ENCODE measurements at places on chromosomes 2 and 18.

- DNase-seq: no peak
These were observed 83.2 kb downstream of the CTIF start for GRCh38 chr18:48621815-48622555.

- DNase-seq: no peak
These were observed 83.6 kb upstream of the LCLAT1 start for GRCh38 chr2:30363406-30363805.

- peak; percentile 19 for DNase-seq
These were observed 106.8 kb upstream of the SPATS2L start for GRCh38 chr2:200199576-200200263.

- DNase-seq: no peak
These were observed 285.1 kb upstream of the SLC14A2 start for GRCh38 chr18:45330170-45330594.

- no peak for DNase-seq
These were observed 64.7 kb downstream of the RAPH1 start for GRCh38 chr2:203470371-203470770.

- no peak for DNase-seq
These were observed 35.8 kb downstream of the EN1 start for GRCh38 chr2:118811514-118812115.

- peak; percentile 9 for DNase-seq
These were observed 14.9 kb downstream of the TYW5 start for GRCh38 chr2:199940373-199940772.

GRCh38 chr2:48412443-48413250 is 117.3 kb upstream of the STON1 start:
- no peak for DNase-seq

DNA sequence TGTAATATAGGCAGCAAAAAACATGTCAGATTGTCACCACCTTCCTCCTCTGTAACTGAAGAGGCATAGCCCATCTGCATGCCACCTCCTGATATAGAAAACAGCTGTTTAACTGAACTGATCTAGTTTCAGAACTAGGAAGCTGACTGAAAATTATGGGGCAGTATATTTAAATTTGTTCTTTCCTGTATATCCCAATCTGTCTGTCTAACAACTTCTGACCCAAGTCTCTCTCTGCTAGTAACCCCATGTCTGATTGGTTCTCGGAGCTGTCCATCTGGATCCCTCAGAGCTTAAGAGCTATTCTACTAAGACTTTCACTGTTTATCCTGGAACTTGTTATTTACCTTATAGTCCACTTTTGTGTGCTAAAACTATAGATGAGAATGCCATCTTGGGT is 68.2 kb upstream of the SLC35G4 start:
- no peak for DNase-seq

- no peak for DNase-seq
These were observed 30.2 kb downstream of the RMND5A start for GRCh38 chr2:86750240-86750839.

DNA sequence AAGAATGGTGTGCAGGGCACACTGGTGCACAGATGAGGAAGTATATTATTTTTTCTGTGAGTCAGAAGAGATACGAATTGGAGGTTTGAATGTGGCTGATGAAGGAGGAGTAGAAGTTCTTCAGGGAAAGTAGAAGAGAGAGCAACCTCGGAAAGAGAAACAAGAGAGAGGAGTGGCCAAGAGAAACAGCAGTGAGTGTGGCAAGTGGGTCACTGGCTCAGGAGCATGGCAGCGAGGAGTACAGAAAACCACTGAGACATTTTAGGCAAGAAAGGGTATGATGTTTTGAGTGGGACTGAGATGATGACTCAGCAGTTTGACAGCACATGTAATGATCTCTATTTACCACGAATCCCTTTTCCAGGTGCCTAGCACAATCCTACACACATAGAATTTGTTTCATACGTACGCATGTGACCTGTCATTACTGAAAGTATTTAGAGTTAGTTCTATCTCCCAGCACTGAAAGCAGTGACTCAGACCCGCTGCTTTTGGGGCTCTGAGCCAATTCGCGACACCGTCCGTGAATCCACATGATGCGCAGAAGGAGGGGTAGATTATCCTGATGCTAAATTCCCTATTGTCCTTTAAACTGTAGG is 915.4 kb downstream of the DCDC2C start:
- DNase-seq: no peak

DNA sequence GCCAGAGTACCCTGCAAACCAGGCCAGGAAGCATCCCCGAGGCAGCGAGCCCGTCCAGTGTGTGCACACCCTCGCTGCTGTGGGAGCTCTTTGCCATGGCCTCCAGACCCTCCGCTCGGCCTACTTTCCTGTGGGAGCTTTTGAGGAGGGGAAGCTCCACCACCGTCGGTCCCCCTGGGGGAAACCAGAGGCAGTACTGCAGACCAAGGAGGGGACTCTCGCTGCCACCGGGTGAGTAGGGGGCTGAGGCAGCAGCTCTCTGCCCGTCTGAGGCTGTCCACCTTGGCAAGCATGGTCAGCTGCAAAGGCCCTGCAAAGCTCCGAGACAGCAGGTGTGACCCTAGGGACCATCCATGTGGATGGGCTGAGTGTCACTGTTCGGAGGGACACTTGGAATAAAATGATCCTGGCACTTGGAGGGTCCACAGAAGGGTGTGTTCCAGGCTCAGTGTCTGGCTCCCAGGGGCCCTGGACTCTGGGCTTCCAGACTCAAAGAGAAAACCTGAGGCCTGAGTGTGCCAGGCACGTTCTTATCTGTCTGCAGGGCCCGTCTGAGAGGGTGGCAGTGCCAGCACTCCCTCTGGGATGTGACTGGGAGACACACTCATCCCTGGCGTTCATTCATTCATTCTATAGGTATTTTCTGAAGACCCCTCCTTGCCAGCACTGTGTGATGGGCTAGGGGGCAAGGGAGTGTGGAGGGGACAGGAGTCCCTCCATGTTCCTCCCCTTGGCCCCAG is 282.8 kb upstream of the HS6ST1 start:
- no peak for DNase-seq

GRCh38 chr2:3117650-3118216 is 259.9 kb downstream of the EIPR1 start:
- no peak for DNase-seq

DNA sequence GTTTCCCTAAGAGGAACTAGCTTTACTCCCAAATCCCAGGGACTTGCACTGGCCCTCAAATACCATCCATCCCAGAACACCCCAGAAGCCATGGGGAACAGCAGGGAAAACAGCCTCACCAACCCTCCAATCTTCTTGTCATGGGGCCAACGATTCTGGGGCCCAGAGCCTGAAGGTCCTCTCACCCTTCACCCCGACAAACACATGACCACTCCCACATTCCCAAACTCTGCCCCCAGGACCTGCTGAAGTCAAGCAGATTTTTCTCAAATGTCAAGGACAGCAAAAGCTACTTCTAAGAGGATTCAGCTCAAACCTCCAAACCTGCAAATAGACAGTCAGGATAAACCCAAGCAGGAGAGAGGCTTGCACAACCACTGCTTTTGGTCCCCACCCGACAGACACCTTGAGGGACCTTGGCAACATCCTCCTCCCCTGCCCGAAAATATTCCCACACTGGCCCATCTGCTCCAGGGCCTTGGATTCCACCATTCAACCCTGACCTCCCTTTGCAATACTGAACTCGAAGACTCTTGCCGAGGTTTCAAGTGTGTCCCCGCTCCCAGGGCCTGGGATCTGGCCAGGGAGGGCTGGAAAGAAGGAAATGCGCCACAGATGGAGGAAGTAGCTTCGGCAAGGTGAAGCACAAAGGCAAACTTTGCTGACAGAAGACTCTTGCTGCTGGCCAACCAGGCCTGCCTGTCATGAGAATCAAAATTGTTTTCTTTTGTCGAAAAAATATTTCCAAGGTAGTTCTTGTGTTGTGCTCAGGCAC is 143.3 kb downstream of the ZFP36L2 start:
- DNase-seq: no peak

- no peak for DNase-seq
These were observed 125.1 kb downstream of the AQP4 start for GRCh38 chr18:26740396-26740795.

DNA sequence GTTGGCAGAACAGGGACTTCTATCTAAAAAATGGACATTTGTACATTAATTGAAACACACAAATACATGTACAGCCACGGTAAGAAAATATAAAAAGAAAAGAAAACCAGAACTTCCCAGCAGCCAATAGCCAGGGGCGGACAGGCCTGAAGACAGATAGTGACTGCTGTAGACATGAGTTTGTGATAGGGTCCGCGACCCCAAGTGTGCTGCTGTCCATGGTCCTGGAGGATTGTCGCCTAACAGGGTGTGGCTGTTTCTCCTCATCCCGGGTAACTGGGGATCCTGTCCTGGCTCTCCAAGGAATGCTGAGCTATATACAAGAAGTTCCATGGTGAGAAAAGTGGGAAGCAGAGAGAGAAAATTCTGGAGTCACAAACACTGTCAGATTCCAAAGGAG is 266.5 kb upstream of the SALL3 start:
- peak; percentile 4 for DNase-seq

DNA sequence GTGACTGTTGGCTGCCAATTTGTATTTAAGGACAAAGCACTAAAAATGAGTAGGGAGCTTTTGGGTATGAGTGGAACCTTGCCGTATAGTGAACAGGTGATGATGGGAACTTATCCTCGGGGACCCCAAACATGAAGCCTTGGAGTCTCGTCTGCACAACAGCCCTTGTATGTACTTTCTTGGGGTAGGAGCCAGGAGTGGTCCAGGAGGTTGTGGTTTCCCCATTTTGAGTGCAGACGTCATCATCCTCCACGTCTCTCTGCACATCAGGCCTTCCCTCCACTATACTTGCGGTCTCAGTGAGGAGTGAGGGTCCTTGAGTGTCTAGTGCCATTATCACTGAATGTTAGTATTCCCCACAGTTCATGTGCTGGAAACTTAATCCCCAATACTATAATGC is 101.5 kb upstream of the HS6ST1 start:
- DNase-seq: no peak

DNA sequence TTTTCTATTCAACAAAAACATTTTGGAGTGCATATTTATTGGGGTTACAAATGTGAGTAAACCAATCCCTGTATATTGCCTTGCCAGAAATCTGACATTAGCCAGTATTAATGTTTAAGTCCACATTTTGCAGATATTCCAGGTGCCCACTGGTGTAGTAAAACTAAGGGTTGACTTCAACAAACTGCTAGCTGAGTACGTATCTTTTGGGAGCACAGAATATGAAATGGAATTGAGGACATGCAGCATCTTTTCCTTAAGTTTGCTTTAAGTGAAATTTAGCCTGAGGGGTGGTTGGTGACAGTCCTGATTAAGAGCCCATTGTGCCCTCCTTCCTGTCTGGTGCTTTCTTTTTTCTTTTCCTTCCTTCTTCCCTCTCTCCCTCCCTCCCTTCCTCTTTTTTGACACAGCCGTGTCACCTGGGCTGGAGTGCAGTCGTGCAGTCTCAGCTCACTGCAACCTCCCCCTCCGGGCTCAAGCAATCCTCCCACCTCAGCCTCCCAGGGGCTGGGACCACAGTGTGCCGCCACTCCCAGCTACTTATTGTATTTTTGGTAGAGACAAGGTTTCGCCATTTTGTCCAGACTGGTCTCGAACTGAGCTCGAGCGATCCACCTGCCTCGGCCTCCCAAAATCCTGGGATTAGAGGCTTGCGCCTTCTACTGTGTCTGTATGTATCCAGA is 1.6 kb downstream of the NUP35 start:
- DNase-seq: no peak

GRCh38 chr2:1233281-1233680 is 180.0 kb upstream of the TPO start:
- no peak for DNase-seq

DNA sequence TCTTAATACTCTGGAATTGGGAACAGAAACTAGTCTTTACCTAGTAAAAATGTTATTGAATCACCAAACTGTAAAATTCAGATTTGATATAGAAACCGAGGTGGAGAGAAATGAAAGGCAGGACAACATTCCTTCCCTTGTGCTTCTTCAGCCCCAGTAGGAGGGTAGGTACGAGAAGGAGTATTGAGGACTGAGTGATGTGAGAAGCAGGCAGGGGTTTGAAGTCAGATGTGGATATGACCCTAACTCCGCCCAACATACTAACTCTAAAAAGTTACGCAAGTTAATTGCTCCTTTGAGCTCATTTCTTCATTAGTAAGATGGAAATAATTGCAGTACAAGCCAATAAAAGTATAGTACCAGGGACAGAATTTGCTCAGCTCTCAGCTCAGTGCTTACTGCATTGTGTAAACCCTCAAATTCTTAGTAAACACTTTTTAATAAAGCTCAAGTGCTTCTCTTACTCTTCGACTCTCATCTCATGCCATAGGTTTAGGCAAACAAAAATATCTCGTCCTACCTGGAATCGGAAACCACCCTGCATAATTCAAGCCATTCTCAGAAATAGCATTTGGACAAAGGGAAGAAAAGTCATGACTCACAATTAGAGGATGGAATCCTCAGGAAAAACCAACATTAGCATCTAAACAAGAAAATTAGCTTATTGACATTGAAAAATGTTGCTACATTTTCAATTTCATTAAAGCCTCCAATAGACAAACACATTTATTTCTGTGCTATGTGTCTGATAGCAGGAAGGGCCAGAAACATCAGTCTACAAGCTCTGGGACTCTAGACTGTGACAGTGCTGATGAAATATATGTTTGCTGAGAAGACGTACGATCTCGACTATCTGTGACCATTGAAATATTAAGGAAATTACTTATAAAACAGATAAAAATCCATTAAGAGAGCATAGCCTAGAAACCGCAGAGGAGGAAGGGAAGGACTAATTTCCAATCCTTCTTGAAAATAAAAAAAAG is 161.3 kb downstream of the HNMT start:
- DNase-seq: no peak

GRCh38 chr2:160308915-160309314 is 108.8 kb upstream of the ITGB6 start:
- no peak for DNase-seq

DNA sequence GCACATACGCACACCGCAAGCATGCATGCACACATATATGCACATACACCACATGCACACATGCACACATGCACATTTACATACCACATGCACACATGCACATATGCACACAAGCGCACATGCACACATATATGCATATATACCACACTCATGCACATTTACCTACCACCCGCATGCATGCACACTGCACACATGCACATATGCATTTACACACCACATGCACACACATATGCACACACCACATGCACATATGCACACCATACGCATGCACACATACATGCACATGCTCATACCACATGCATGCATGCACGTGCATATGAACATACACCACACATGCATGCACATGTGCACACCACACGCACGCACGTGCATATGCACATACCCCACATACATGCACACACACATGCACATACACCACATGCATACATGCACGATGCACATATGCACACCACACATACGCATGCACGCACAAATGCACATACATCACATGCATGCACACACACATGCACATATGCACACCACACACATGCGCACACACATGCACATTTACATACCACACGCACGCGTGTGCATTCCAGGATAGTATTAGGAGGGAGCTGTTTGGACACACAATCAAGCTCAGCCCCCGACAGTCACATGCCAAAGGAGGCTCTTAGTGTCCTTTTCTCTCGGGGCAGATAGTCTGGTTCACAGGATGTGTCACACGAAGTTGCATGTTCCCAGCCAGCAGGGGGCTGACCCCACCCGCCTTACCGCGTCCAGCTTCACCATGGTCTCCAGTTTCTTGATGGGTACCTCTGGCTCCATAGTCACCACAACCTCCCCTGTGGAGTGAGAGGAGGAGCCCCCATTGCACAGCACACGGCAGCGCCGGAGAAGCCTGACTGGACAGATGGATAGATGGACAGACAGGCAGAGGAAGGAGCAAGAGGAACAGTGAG is 5.9 kb downstream of the OTOF start:
- no peak for DNase-seq

GRCh38 chr2:119841550-119841949 is 81.8 kb downstream of the PTPN4 start:
- no peak for DNase-seq
